ENCODE measurements at places on chromosomes 12 and 14. TPM values are rescaled to one million over a fixed set of nuclear protein-coding genes. Genes with fewer than 3 reads are reported as not detected.

DNA sequence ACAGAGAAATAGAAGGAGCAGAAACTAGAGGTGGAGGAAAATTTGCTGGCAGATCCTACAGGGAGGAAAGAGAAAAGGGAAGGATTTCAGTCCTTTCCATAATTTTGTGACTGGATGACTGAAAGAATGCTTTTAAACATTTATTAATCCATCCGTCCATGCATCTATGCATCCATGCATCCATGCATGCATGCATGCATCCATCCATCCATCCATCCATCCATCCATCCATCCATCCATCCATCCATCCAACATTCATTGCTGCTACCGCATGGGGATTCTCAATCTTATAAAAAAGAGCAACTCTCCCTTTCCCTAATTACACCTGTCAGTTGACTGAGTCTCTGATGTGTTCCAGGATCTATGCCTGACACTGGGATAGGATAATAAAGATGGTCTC lies 55.7 kb upstream of the NR2C1 start:
- no peak for DNase-seq

GRCh38 chr14:36672095-36672494 lies 10.4 kb downstream of the PAX9 start:
- no peak for DNase-seq

DNA sequence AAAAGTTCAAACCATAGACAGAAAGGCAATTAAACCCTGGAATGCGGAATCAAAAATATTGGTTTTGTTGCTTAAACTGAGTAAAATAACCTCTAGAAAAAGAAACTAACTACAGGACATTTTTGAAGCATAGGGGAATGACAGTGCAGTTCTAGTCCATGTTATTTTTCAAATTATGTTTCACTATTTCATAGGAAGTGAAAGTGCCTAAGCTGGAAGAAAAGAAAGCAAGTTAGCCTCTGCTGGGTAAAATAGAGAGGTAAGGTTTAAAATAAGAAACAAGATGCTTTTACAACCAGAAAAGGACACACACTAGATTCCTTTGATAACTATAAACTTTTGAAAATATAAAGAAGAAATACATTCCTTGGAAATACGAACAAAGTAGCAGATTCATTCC lies 1.1 kb downstream of the CLECL1 start:
- DNase-seq, result no peak

DNA sequence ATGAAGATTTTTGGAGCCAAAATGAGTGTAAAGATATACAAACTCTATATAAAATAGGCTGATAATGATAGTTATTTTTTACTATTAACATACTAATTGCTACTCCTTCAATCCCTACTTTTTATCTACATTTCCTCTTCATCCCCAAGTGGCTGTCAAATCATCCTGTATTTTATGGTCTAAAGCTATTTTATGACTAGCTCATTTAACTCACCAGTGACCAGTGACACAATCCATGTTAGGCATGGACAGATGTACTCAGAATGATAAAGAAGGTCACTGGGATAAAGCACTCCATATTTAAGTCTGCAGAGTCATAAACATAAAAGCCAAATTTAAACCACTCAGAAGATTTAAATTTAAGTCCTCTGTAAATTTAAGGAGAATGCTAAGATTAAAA lies 183.0 kb downstream of the MED13L start:
- DNase-seq, result no peak

DNA sequence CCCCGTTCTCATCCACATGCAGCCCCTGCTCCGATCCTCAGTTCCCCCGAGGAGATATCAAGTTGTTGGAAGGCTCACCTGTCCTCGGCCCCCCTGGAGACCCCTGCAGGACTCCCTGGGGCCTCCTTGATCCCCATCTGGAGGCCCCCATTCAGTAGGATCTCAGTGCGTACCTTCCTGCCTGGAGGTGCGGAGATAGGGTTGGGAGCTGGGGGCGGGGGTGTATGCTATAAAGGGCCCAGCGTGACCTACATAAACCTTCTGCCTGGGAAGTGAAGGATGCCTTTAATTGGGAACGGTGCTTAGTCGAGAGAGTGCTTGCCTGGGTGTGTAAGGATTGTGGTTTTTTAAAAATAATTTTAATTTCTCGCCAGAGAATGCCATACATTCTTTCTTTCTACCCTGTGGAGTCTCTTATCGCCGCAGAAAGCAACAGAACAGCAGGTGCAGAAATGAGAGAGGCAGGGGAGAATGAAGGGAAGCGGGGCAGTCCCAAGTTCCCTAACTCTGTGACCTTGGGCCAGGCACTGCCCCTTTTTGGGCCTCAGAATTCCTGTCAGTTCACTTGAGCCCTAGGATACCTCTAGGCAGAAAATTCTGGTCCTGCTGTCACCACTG lies 153.7 kb downstream of the TSPAN9 start:
- no peak for DNase-seq

- no peak for DNase-seq
These were observed 1.1 kb downstream of the HPD start for GRCh38 chr12:121857322-121858246.

DNA sequence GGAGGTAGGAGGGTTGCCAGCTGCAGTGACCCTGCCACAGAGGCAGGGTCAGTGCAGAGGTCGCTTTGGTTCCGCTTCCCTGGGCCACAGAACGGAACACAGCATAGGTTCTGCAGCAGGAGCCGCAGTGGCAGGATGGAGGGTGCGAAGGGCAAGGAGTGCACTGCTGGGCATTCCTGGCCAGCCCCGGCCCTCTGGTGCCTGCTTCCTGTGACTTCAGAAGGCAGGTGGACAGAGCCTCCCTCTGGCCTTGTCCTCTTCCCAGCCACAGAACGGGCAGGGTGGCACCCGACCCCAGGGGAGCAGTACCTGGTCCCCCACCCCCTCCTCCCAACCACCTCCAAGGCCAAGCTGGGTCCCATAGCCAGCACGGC lies 37.7 kb downstream of the SLC8B1 start:
- DNase-seq, result no peak

GRCh38 chr12:80780746-80781145 lies 64.0 kb downstream of the MYF5 start:
- no peak for DNase-seq

DNA sequence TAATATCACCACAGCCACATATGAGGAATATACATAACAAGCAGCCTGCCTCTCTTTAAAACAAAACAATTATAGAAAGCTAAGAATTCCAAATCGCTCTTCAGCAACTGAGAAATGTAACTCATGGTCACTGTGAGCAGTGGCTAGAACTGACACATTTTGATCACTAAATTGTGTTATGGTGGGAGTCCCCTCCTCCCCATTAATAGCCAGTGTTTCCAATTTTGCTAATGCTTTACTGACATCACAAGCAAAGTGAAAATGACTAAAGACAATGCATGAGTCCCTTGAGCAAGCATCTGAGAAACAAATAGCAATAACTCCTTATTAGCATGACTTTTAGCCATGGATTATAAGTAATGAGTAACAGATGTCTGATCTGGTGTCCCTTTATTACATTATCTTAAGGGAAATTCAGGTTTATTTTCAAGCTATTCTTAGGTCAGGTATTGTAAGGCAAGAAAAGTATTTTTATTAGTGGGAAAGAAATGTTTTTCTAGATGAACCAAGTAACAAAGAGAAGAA lies 148.3 kb downstream of the KCNH5 start:
- DNase-seq, result no peak

GRCh38 chr14:24911324-24912109 lies 138.4 kb downstream of the STXBP6 start:
- no peak for DNase-seq

DNA sequence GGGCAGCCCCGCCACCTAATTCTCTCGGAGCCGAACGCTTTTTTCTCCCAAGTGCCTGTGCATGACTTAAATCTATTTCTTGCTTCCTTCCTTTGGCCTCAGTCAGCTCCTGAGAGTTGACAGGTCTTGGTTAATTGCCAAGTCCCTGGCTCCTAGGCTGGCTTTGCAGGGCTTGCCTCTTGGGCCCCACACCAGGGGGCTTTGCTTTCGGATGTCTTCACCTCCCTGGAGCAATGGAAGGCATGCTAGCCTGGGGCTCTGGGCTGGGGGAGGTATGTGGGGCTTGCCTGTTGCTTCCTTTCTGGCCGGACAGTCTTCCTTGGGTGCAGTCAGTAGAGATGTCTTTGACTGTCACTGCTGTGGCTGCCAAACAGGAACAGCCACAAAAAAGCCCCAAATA lies 2.2 kb upstream of the KRT80 start:
- no peak for DNase-seq

DNA sequence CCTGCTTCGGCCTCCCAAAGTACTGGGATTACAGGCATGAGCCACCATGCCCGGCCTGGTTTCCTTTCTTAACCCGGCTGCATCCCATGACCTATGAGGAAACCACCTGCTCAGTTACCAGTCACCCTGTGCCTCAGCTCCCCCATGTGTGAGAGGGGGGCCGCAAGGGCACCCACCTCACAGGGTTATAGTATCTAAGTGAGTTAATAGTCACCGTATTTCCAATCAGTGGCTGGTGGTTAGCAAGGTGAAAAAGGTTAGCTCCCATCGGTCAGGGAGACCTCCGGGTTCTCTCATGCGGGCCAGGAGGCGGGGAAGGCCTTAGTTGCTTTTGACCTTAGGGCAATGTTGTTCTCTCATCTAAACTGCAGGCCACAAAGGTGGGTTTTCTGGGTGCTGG lies 6.7 kb downstream of the LRP1 start:
- DNase-seq, result no peak

DNA sequence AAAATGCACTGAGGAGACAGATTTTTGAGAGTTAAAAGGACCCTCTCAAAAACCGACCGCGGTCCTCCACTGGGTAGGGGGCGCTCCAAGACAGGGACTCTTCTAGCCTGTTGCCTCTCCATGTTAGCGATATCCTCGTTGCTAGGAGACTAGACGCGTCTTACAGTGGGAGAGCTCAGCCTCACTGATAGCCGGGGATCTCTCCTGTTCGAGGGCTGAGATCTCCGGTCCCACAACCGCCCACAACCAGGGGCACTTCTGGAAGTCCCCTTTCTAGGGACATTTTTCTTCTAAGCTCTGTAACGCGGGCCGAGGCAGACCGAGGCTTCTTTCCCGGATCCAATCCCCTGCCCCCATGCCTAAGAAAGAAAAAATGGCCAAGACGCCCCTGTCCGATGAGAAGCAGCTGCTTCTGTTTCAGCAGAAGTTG lies 21.3 kb downstream of the FKBP11 start:
- peak; percentile 73 for DNase-seq

GALNT9 gene
- total RNA-seq, result not detected

RD3L gene
- not detected for total RNA-seq

TRAF3 gene
- 35.7 TPM for total RNA-seq

TAS2R8 gene
- total RNA-seq, result not detected
